ENCODE measurements at places on chromosomes 5 and 9. TPM values are rescaled to one million over a fixed set of nuclear protein-coding genes. Genes with fewer than 3 reads are reported as not detected.

- DNase-seq, result no peak
These were observed 83.7 kb upstream of the SMIM15 start for GRCh38 chr5:61245936-61246335.

GRCh38 chr5:16626696-16627264 is 10.0 kb upstream of the RETREG1 start:
- DNase-seq, result no peak

GRCh38 chr5:68187268-68188055 is 28.1 kb upstream of the PIK3R1 start:
- DNase-seq, result peak; percentile 22

SAXO1 gene
- under 0.01 TPM for total RNA-seq

TBC1D9B gene
- total RNA-seq, result 58.6 TPM

GABRA1 gene
- total RNA-seq, result not detected

GRCh38 chr9:137679695-137680305 is 61.0 kb downstream of the EHMT1 start:
- DNase-seq, result no peak

DNA sequence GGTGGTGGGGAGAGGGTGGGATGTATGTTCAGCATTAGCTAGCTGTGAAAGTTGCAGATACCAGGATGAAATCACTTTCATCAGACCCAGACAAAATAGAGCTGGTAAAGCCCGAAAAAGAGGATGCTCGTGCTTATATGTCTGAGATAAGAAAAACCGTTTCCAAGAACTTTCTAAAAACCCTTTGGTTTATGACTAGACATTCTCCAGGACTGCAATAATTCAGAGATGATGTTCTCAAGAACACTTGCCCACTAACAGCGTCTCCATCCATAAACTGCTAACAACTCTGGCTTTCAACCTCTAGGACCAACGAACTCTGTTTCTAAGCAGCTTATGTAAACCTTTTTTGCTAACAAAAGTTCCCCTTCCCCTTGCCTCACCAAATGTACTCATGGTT is 8.4 kb upstream of the AMACR start:
- no peak for DNase-seq

DNA sequence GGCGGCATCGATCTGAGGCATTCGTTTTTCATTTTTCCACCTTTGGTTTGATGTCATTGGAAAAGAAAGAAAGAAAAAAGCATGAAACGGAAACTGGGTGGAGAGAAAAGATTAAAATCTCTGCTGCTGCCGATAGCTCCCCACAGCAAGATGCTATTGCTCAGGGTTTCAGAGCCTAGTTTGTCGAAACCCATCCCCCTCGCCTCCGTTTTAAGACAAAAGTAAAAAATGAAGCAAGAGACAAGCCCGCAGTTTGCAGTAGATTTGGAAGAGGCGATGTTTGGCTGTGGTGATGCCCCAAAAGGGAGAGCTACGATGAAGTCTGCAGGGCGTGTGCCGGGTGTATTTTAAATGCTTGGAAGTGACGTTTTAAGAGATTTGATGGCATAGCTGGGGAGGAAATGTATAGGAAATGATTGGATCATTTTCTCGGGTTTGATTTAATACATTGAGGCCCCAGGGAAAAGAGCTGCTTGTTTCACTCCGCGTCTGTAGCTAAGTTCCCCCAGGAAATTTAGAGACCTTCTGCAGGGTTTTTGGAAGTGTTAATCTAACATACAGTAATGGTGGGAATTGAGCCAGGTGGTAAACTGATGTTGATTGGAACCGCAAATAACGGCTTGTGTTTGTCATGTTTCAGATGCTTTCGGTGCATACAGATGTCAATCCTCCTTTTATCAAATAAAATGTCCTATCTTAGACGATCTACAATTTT is 909 bp downstream of the NDFIP1 start:
- peak; percentile 15 for DNase-seq

NPR3 gene
- total RNA-seq, result 88.2 TPM

Measured in IMR-90 (cell line).